ENCODE measurements at places on chromosomes 12 and 14.

GRCh38 chr12:103801709-103802585, 39.1 kb downstream of the NT5DC3 start:
- no peak for DNase-seq

- peak; percentile 79 for DNase-seq
These were observed 87.6 kb downstream of the SLC15A5 start for GRCh38 chr12:16189849-16190248.

DNA sequence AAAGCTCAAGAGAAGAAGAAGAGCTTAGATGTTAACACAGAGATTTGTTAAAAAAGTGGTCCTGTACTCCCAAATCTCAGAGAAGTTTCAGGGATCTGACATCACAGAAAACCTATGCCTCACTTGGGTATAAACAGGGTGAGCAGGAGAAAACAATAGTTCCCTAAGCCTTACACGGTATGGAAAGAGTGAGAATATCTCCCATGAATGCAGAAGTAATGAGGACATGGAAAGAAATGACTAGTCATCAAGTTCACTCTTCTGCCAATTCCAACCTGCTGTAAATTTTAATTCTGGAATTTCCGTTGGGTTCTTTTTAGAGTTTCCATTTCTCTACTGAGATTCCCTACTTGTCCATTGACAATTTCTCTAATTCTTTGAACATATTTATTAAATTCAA, 6.2 kb upstream of the PTGER2 start:
- no peak for DNase-seq

- DNase-seq = no peak
These were observed 411.6 kb upstream of the FBXO33 start for GRCh38 chr14:39843881-39844280.

DNA sequence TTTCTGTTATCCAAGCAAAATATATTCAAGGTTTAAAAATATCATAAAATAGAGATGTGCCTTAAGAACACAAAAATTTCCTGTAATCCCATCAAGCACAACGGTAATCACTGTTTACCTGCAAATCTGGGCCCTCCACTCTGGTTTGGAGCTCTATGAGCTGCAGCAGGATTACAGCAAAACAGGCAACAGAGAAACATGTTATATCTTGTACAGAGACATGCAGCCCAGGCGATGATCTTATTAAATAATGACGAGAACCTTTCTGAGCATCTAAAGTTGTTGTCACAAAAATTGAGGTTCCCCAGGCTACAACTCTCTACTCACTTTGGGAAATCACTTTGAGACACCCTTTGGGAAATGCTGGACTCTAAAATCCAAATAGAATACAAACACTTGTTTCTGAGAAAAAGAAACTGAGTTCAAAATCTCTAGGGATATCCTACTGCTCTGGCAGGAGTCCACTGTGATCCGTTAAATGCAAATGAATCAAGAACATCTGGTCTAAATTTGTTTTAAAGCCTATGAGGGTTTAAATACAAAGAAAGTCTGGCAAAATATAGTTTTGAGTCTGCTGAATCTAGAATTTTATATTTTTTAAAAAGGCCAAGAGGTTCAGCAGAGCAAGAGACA, 36.3 kb downstream of the STON2 start:
- no peak for DNase-seq

DNA sequence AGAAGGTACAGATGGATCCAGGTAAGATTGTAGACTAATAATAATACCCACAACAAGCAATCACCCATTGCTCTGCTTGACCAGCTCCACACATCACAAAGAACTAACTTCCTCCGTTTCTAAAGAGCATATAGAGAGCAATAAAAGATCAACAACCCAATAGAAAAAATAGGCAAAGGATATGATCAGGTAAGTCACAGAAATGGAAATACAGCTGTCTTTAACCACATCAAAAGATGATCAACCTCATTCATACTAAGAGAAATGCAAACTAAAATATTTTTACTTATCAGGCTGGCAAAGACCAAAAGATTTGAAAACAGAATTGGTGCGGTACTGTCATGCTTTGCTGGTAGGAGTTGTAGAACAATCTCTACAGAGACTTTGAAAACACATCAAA, 8.9 kb downstream of the C2CD5 start:
- DNase-seq = no peak

GRCh38 chr12:122200541-122201175, 2.9 kb upstream of the B3GNT4 start:
- DNase-seq = peak; percentile 64

- no peak for DNase-seq
These were observed 100.5 kb upstream of the SSTR1 start for GRCh38 chr14:38107216-38107631.

DNA sequence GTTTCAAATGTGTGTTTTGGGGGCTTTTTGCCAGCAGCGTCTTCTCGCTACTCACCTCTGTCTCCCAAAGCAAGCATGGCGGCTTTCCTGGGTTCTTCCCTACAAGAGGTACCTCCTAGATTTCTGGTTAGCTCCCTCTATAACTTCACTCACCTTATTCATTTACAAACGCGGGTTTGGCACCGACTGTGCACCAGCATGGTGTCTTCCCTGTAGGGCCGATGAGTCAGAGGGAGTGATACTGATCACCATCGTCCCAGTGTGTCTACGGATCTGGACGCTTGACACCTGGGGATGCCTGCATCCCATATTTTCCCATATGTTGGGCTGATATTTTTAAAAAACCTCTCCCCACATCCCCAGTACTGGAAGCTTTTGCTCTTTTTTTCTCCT, 8.0 kb upstream of the SERPINA12 start:
- no peak for DNase-seq

- DNase-seq = peak; percentile 89
These were observed 211.9 kb downstream of the APAF1 start for GRCh38 chr12:98856897-98857540.

DNA sequence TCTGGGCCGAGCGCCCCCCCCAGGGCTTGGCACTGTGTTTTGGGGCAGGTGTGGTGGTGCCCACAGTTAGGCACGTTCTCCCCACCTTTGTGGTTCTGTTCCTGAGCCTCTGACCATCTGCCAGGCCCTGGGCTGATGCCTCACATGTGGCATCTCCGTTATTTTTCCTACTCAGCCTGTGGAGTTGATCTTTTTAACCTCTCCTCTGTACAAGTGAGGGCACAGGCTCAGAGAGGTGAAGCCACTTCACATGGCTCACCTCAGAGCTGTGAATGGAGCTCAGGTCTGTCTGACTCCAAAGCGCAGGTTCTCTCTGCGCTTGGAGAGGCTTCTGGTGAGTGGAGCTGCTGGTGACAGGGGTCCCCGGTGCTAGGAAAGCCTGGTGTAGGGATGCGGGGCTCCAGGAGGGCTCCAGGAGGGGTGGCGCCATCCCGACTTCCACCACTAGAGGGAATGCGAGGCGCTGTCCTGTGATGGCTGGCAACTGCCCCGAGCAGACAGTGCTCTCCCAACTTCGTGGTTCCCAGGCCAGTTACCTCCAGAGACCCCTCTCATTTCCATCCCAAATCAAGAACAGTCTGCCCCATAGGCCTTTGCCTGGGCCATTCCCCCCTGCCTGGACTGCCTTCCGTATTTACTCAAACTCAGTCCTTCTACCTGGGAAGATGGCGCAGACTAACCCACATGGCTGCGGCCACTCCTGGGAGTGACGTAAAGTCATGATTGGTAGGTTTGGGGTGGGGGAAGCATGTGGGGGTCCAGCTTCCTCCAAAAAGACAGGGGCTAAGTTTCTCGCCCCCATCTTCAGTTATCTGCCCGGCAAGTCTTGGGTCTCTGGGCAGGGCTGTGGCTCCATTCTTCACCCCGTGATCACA, 9.9 kb downstream of the BCL7A start:
- peak; percentile 81 for DNase-seq

DNA sequence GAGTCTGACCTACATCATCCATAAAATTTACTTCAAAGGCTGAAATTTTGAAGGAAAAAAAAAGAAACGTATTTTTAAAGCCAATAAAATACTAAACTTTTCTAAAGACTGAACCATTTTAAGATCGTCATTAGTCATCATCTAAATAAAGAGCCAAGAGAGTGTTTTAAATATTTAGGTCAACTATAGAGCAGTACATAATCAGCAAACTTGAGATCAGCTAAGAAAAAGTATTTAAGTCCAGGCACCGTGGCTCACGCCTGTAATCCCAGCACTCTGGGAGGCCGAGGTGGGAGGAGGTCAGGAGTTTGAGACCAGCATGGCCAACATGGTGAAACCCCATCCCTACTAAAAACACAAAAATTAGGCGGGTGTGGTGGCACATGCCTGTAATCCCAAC, 35.5 kb downstream of the HECTD1 start:
- DNase-seq = no peak

Measured in GM23338 (cell line).